ENCODE measurements at places on chromosomes 5 and 9.

- DNase-seq = no peak
Measured at GRCh38 chr5:75668445-75668844, 48.8 kb downstream of the POC5 start.

- no peak for DNase-seq
Measured at GRCh38 chr5:149210968-149211490, 60.6 kb upstream of the AFAP1L1 start.

GRCh38 chr9:127545196-127546124, 66.6 kb upstream of the STXBP1 start:
- DNase-seq = no peak

DNA sequence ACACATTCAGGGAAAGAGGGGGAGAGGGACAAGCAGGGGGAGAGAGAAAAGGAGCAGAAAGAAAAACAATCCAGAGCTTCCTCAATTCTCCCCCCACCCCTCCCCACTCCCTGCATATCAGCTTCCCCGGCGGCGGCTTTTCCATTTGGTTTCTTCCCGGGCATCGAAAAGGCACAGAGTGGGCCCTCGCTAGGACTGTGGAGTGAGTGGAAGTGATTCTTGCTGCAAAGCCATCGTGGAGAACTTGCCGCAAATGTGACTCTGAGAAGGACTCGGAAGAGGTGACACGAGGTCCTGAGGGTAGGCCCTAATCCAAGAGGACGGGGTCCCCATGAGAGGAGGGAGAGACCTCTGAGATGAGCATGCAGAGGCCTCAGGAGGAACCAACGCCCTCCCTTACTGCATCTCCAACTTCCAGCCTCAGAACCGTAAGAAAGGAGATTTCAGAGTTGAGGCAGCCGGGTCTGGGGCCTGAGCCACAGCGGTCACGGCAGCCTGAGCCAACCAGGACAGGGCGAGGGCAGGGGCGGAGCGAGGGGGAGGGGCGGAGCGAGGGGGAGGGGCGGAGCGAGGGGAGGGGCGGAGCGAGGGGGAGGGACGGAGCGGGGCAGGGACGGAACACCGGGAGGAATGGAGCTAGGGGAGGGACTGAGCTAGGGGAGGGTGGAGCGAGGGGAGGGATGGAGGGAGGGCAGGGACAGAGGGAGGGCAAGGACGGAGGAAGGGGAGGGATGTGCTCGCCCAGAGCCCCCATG, 21.2 kb upstream of the SARDH start:
- DNase-seq = no peak

DNA sequence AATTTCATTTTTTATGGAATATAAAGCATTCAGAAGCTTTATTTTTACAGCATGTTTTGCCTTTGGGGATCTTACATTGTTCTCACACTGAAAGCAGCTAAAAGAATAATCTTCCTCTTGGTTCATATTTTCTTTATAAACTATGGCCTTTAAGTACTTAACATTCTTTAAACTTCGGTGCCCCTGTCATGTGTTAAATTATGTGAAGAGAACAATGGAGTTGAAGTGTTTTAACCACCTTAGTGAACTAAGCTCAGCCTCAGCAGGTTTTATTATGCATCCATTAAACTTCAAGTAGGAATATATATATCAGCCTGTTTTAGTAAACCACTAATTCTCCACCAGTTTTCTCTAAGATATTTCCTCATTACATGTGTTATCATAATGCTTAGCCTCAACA, 371.4 kb upstream of the CDH18 start:
- DNase-seq = no peak

GRCh38 chr5:142048272-142048671, 35.4 kb upstream of the GNPDA1 start:
- no peak for DNase-seq

DNA sequence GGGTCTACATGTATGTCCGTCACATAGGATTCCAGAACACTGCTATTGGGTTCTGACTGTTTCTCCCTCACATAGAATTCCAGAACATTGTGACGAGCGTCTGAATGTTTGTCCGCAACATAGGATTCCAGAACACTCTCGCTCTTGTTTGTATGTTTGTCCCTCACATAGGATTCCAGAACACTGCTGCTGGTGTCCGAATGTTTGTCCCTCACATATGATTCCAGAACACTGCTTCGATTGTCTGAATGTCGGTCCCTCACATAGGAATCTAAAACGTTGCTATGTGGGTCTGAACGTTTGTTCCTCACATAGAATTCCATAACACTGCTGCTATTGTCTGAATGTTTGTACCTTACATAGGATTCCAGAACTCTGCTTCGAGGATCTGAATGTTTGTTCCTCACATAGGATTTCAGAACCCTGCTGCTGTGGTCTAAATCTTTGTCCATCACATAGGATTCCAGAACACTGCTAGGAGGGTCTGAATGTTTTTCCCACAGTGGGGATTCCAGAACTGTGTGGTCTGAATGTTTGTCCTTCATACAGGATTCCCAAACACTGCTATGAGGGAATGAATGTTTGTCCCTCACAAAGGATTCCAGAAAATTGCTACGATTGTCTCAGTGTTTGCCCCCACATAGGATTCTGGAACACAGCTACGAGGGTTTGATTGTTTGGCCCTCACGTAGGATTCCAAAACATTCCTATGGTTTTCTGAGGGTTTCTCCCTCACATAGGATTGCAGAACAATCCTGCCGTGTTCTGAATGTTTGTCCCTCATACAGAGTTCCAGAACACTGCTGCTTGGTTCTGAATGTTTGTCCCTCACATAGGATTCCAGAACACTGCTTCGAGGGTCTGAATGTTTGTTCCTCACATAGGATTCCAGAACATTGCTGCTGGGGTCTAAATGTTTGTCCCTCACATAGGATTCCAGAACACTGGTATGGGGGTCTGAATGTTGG, 220.5 kb downstream of the FOXD4L6 start:
- DNase-seq = no peak

GRCh38 chr5:58056546-58056945, 403.3 kb downstream of the PLK2 start:
- DNase-seq = no peak

- no peak for DNase-seq
Measured at GRCh38 chr5:69078921-69079540, 14.8 kb upstream of the SLC30A5 start.

- no peak for DNase-seq
Measured at GRCh38 chr5:111432883-111433536, 79.3 kb downstream of the STARD4 start.

- no peak for DNase-seq
Measured at GRCh38 chr5:152864991-152865390, 459.9 kb upstream of the NMUR2 start.

DNA sequence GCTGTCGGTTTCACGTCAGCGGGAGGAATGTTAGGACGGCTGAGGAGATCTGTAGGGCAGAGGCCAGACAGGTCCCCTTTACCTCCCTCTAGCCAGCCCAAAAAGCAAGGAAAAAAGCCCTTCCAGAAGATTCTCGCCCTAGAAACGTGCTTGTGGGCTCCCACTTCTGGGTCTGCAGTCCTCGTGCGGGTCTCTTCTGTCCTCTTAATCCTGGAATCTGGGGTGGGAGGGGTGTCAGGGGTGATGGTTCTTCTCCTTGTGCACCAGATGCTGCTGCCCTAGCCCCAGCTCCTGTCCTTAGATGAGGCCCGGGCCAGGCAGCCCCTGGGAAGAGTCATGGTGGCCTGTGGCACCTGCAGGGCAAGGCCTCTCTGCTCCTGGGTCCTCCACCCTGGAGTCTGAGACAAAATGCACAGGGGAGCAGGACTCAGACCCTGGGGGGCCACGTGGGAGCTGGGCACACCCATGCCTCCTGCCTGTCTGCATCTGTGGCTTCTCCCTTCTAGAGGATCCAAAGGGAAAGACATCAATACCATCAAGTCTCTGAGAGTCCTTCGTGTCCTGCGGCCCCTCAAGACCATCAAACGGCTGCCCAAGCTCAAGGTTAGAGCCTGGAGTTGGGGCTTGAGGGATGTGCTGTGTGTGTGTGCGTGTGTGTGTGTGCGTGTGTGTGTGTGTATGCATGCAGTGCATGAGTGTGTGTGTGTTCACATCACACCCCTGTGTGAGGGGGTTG, 174.2 kb downstream of the CACNA1B start:
- no peak for DNase-seq

GRCh38 chr9:96117398-96118080, 184.4 kb downstream of the HSD17B3 start:
- DNase-seq = no peak

GRCh38 chr9:127915325-127915752, 1.5 kb downstream of the ST6GALNAC4 start:
- DNase-seq = no peak

- DNase-seq = no peak
Measured at GRCh38 chr5:37212096-37212495, 37.1 kb downstream of the CPLANE1 start.

DNA sequence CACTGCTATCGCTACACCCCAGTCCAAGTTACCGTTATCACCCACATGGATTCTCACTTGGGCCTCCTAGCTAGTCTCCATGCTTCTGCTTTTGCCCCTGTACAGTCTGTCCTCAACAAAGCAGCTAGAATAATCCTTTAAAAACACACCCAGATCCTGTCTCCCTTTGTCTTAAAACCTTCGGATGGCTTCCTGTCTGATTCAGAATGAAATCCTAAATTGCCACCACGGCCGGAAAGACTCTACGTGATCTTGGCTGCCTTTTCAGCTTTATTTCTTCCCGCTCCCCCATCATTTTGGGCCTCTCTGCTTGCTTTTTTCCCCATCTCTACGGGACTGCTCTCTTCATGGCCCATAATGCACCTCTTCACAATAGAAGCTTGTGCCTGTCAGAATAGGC, 33.4 kb downstream of the GDNF start:
- DNase-seq = no peak

DNA sequence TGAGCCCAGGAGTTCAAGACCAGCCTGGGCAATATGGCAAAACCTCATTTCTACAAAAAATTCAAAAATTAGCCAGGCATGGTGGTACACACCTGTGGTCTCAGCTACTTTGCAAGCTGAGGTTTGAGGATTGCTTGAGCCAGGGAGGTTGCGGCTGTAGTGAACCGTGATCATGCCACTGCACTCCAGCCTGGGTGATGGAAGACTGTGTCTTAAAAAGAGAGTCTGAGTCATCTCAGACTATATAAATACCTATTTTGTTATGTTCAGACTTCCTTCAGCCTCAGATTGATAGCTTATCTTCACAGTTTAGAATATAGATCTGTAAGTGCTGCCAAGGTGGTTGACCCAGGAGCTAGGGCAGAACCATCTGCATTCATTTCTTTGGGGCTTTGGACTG, 1.6 kb upstream of the PAIP2 start:
- DNase-seq = no peak

DNA sequence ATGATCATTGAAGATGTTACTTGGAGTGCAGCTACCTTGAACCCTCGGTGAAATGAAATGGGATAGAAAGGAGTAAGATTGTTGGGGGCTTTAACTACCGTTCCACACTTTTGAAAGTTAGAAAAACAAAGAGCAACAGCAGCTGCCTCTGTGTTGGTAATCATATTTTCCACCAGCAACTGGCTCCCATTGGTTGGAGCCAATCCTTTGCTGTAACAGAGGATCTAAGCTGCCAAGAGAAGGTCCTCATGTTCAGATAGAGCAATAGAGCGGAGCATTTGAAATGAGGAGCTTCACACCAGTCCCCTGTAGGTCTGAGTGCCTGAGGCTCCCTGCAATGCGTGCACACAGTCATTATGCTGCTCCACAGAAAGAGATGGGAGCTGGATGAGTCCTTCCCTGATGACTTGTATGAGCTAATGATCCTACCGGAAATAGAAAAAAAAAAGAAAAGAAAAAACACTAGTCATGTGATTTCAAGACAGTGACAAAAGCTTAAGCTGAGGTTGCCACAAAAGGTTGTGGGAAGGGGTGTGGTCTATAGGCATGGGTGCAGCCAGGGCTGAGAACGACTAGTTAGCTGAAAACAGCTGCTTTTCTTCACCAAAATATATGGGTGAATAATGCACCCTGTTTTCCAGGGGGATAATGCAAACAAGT, 300.7 kb downstream of the MLLT3 start:
- no peak for DNase-seq

- DNase-seq = peak; percentile 5
Measured at GRCh38 chr5:82259172-82259800, 18.9 kb downstream of the RPS23 start.

DNA sequence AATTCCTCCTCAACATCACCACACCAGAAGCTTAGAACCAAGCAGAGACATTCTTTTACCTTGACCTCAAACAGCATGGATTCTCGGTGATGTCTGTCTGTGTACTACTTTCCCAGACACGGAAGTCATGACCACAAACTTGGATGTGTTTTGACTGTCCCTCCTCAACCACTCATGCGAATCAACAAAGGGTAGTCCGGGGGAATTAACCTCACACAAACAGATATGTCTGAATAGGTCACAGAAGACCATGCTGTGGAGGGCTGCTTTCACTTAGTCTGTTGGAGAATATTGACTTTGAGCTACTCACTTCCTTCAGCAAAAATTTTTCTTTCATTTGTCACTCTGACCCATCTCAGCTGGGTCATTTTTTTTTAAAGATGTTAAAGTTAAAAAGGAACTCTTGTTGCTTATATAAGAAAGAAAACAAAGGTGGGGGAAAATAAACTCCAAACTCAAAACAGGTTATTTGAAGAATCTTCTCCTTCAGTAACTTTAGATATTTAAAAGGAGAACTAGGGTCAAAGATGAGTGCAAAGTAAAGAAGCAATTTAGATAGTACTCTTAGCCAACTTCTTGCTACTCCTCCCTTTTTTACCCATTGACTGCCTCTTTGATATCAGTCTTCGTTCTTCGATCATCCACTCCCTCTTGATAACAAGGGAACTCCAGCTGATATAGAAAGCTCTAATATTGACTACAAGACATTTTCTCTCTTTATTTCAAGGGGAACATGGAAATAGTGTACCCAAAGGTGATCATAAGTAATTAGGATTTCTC, 343.4 kb upstream of the CDH6 start:
- DNase-seq = no peak

- DNase-seq = no peak
Measured at GRCh38 chr5:157740229-157740610, 3.3 kb upstream of the LSM11 start.

DNA sequence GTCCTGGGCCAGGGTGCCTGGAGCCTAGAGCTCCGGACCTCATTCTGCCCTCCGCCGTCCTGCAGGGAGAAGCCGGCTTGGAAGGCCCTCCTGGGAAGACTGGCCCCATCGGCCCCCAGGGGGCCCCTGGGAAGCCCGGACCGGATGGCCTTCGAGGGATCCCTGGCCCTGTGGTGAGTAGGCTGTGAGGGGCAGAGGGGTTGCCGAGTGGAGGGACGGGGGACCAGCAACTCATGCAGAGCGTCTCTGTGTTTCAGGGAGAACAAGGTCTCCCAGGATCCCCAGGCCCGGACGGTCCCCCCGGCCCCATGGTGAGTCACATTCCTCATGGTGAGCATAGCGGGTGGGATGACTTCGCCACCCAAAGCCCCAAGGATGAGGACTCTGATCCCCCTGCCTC, 62.0 kb upstream of the FCN2 start:
- no peak for DNase-seq

Measured in GM04503 (cell line).